NCI-H1930 (cell line): ENCODE measurements at places on chromosomes 11 and 22.
A peak's percentile ranks its signal among the peaks of the same experiment; 100 is the strongest.

GRCh38 chr22:33054001-33054675, 4.0 kb downstream of the SYN3 start:
- DNase-seq: no peak

GRCh38 chr11:69080257-69080995, 31.7 kb downstream of the TPCN2 start:
- no peak for DNase-seq

GRCh38 chr11:117002639-117003299, 95.5 kb downstream of the SIK3 start:
- no peak for DNase-seq

DNA sequence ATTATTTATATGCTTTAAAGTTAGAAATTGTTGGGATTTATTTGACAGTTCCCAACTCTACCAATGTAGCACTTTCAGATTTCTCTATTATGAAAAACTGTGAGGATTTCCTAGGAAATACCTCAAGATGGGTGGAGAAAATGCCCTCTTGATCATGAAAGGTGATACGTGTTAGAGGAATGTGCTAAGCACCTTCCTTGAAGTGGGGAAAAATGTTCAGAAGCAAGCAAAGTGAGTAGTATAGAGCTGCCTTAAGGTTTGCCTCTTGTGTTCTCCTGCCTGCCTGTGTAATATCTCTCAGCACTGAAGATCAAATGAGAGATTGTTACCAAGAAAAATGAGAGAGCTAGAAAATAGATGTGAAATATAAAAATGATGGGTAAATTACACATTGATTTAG, 58.2 kb downstream of the YAP1 start:
- no peak for DNase-seq

DNA sequence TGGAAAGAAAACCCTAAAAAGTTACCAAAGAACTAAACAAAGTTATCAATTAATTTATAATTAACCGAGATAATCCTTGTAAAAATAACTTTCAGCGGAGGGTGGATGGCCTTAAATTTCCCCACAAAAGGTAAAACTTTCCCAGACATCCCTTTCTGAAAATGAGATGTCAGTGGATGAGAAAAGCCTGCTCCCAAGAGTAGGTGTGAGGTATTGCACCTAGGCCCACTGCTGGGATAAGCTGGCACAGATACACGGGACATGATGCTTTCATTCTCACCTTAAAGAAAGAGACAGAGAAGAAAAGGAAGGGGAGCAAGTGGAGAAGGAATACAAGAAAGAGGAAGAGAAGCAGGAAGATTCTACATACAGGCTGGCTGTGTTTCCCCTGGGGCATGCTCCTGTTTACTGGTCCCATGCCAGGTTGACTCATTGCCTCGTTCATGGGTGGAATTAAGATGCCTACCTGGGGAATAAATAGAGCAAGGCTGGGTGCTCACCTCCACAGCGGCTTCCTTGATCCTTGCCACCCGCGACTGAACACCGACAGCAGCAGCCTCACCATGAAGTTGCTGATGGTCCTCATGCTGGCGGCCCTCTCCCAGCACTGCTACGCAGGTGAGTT, at the start of gene SCGB2A2:
Gene SCGB2A2 (plus strand): TSS at position 505 of the 625 bp plus-strand sequence. CDS start 59 bp downstream, at position 564.
- DNase-seq: no peak

GRCh38 chr11:95512177-95512576, 277.4 kb downstream of the FAM76B start:
- no peak for DNase-seq

DNA sequence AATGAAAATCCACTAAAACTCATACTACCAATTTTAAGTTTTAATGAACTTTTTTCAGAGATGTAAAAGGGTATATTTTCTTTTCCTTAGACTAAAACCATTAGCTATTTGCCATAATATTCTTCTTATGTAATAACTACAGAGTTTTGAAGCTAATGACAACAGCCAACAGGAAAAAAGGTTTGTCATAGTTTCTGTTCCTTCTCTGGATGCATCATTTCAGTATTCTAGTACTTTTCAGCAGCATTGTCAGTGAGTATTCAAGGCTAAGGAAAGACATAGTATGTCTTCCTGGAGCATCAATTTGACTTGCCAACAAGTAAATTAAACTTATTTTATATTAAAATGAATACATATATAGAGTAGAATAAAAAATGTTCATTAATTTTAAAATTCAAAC, 166.0 kb downstream of the METTL15 start:
- no peak for DNase-seq

DNA sequence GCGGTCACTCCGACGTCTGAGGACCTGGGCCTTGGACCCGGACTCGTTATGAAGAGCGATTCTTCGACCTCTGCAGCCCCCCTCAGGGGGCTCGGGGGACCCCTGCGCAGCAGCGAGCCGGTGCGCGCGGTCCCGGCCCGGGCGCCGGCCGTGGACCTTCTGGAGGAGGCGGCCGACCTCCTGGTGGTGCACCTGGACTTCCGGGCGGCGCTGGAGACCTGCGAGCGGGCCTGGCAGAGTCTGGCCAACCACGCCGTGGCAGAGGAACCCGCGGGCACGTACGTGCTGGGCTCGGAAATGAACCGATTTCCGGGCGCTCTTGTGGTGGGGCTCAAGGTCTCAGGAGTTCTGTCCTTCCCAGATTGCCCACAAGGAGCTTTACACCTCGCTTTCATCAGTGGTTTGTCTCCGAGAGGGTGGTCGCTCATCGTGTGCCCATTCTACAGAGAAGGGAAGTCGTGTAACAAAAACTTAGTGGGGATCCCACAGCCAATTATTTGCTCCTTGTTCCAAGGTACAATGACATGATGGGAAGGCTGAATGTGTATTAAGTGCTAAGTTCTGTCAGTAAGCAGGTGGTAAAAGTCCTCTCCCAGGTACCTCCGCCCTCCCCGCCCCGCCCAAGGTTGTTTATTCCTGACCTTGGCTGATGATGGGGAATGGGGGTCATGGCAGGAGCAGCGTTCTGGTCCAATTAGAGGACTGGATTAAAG, 695 bp downstream of the PEX26 start:
- no peak for DNase-seq

DNA sequence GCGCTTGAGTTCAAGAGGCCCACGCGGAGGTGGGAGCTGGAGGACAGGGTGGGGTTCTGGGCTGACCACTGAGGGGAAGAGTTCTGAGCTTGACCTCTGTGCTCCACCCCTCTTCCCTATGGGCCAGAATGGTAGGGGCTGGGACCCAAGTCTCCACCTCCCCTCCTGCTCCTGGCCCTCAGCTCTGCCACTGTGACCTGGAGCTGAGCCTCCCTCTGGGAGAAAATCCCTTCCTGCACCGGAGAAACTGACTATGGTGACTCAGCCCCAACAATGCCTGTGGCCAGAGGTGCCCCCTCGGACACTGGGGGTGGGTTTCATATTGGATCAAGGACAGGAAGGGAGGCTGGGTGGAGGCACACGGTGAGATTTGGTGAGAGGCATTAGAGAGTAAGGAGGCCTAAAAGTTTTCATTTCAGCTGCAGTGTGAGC, 23.0 kb downstream of the RELT start:
- no peak for DNase-seq

GRCh38 chr11:6646071-6646470, 9.5 kb downstream of the DCHS1 start:
- no peak for DNase-seq

- DNase-seq: no peak
Observed at GRCh38 chr11:73752216-73752867, 8.5 kb downstream of the RAB6A start.

GRCh38 chr11:112363527-112363926, 102.9 kb upstream of the PLET1 start:
- no peak for DNase-seq

GRCh38 chr22:44667276-44667675, 34.7 kb upstream of the PRR5 start:
- DNase-seq: no peak

DNA sequence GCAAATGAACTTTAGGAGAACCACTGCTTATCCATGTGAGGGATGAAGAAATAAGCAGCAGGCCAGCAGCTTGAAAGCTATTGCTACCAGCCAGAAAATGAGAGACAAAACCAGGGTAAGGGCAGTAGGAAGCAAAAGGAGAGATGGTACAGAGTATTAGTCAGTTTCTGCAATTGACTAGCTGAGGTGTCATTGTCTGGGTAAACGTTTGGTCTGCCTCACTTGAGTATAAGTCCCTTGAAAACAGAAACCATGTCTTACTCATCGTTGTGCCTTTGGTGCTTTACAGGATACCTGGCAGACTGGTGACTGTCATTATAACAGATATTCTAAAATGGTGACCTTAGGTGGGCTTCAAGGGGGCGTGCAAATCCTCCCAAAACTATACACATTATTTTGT, 63.9 kb upstream of the USP47 start:
- no peak for DNase-seq

DNA sequence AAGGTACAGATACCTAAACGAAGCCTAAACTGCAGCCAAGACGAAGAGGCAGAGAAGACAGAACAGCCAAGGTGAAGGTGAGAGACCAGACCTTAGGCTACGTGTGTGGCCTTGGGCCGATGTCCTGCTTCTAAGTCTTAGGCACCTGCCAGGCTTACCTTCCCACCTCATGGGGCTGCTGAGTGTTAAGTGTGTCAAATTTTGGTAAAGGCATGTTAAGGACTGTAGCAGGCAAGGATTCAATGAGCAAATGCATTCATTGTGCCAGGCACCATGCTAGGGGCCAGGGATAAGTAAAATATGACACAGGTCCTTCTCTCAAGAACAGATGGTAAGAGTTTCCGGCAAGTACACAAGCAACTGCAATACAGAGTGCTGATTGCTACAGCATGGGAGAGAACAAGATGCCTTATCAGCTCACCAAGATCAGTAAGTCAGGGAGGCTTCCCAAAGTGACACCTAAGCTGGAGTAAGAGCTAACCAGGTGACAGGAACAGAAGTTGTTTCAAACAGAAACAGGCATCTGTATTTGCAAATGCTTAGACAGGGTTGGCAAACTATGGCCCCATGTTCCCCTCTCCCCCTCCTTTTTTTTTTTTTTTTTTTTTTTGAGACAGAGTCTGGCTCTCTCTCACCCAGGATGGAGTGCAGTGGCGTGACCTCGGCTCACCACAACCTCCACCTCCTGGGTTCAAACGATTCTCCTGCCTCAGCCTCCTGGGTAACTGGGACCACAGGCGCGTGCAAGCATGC, 46.7 kb downstream of the CLTCL1 start:
- DNase-seq: no peak

DNA sequence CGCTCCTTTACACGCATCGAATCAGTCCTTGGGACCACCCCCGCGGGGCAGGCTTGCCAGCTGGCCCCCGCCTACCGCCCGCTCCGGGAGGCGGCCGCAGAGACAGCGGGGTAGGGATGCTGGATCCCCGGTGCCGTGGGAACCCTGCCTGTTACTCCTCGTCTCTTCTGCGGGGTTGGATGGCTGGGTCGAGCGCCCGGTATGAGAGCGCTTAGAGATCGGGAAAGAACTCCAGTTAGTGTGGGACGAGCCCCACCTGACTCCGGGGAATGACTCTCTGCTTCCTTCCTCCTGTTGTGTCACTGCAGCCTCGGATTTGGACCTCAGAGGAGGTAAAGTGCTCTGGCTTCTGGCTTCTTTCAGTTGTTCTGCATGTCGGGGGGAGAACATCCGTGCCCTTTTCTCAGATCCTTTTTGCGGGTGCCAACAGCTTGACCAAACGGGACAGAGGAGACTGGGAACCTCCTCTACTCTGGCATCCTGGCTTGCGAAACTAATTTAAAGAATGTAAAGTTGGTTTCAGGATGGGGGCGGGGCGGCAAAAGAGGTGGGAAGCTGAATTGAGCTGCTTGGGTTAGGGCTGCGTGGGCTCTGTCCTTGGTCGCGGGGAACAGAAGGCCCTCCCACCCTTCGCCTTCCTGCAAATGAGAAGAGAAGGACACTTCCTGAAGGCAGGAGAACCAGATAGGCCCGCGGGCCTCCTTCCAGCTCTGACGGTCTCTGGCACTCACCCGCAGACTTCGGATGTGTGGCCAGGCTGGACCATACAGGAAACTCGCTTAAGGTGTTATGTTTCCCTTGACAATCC, 938 bp downstream of the LAYN start:
- no peak for DNase-seq

DNA sequence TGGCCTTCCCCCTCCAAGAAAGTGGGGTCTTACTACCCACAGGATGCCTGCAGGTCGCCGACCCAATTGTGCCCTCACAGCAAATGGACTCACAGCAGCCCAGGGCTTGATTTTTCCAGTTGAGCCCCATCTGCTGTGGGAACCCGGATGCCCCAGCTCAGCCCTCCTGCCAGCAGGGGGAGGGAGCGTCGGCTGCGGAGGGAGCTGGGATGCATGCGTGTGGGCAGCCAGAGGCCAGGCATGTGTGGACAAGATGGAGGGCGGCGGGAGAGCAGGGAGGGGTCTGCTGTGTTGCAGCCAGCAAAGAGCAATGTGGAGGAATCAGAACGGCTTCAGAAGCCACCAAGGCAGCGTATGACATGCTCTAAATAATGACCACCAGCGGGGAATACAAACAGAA, 41.0 kb upstream of the EIF3D start:
- peak; percentile 14 for DNase-seq

GRCh38 chr11:47355283-47356128, 3.0 kb upstream of the MYBPC3 start:
- DNase-seq: peak; percentile 96

DNA sequence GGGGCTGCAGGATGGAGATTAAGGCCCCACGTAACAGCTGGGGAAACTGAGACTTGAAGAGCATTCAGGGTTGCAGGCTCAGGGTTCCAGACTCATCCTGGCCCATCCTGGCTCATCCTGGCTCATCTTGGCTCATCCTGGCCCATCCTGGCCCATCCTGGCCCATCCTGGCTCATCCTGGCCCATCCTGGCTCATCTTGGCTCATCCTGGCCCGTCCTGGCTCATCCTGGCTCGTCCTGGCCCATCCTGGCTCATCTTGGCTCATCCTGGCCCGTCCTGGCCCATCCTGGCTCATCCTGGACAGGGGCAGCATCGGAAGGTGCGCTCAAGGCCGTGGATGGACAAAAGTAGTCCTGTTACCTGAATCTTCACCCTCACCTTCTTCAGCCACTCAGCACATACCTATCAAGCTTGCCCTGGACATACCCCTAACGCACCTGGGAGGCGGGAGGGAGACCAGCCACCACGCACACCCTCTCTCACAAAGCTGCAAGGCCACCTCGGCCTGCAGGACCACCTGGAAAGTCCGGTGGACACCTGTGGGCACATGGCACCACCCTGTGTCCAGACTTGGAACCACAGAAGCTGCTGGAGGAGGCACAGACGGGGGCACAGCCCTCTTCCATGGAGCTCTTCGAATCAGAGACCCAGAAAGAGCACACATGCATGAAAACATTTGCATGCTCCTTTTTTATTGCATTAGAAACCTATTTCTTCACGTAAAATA, 20.3 kb upstream of the NLRP6 start:
- DNase-seq: no peak

- no peak for DNase-seq
Observed at GRCh38 chr11:31326470-31327148, 42.9 kb downstream of the DCDC1 start.

- no peak for DNase-seq
Observed at GRCh38 chr11:47399860-47400767, 8.3 kb upstream of the SLC39A13 start.
